ENCODE measurements at places on chromosomes 6 and 20.

DNA sequence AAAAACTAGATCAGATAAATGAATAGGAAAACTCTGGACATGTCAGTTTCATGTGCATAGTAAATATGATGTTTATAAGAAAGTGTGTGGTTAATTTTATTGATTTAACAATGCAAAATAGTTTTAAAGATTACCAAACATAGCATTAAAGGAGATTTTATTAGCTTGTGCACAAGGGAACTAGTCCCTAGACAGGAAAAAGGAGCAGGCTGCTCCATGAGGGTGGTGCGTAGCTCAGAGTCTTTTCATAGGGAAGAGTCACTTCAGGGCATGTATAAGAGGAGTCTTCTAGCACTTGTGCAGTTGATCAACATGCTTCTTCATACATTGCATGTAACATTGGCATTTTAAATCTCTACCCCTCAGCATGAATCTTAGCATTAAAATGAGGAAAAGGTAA, 835.8 kb downstream of the GRIK2 start:
- no peak for DNase-seq

DNA sequence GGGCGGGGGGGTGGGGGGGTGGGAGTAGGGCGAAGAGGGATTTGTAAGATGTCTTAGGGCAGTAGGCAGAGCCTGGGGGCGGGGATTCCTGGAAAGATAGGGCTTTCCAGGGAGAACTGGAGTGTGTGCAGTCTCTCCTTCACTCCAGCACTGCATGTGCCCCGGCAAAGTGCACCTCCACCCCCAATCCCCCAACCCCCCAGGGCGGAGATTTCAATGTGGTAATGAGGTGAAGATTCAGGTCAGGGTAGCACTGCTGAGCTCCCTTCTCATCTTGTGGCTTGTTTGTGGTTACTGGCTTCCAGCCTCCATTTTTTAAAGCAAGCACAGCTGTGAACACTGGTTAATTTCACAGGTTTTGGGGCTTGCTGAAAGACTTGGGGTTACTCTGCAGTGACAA, 5.9 kb downstream of the TMEM239 start:
- no peak for DNase-seq

GRCh38 chr6:155837474-155837873, 381.8 kb upstream of the NOX3 start:
- DNase-seq, result no peak

DNA sequence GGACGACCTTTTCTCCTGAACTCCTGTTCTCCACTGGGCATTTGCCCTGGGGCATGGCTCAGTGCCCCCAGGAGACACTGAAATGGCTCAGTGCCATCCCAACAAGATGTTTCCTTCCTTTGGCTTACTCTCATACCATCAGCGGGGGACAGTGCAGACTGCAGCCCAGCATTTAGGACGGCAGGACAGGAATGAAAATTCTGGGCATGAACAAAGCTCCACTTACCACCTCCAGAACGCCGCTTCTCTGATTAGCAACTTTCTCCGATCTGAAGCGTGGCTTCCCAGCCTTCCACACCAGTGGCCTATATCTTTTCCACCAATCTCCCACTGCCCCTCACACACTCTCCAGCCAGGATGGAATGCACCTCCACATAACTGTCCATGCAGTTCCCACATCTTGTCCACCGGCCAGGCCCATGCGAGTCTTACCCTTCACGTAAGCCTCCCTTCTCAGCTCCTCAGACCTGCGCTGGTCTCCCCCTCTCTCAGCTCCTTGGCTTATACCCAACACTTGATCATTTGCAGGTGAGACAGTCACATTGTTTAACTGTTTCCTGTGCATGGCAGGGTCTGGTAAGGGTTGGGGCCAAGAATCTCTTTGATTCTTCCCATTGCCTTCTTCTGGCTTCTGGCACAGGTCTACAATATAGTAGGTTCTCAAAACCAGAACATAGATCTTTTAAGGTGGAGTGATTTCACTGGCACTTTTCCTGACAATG, 114.5 kb downstream of the FYN start:
- no peak for DNase-seq

GRCh38 chr6:86756640-86757229, 180.6 kb upstream of the HTR1E start:
- no peak for DNase-seq

DNA sequence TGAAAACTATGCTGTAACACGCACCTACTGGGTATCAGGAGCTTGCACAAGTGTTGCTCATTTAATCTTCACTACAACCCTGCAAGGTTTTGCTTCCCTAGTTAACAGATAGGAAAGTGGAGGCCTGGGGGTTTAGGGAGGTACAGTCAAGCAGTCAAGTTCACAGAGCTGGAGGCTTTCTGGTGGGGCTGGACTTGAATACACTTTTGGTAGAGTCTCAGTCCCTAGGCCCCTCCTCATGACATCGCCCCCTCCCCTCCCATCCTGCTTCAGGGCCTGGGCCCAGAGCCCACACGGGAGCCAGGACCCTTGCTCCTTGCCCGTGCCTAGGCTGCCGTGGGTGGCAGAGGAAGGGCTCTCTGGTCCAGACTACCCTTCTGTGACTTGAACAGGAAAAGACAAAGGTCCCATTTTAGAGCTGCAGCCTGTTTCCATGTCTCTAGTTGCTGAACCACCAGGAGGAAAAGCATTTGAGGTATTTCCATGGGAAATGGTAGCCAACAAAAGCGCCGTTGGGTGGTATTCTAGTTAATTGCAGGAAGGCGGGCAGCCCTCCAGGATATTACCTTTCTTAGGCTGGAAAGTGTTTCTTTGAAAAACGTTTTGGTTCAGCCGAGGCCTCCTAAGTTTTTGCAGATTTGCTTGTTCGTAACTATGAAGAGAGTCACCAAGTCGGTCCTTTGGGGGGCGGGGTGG, 84.9 kb downstream of the CDC5L start:
- DNase-seq, result no peak

GRCh38 chr20:2473516-2473915, 2.9 kb upstream of the SNRPB start:
- no peak for DNase-seq

DNA sequence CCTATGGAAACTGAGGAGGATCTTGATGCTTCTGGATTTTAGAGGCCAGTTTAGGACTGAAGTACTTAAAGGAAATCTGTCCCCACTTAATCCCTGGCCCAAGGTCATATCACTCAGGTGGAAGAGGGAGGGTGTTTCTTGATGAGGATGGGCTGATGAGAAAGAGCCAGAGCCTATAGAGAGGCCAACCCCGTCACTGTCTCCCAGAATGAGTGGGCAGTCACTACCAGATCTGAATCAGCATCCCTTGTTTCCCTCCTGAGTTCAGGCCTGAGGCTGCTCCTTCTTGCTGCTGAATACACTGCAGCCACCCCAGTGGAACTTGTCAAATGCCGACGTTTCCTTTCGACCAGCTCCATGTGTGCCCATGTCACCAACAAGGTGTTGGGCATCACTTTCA, 14.8 kb downstream of the ARMC12 start:
- DNase-seq, result no peak

GRCh38 chr6:36155662-36156061, 25.3 kb downstream of the MAPK13 start:
- DNase-seq, result no peak

GRCh38 chr20:19813846-19814640, 56.0 kb downstream of the RIN2 start:
- DNase-seq, result no peak

- no peak for DNase-seq
Measured at GRCh38 chr6:56541741-56542360, 100.8 kb downstream of the DST start.

- DNase-seq, result peak; percentile 50
Measured at GRCh38 chr20:44069203-44070011, 117.6 kb downstream of the JPH2 start.

GRCh38 chr6:46056906-46057529, 41.4 kb upstream of the CLIC5 start:
- no peak for DNase-seq

DNA sequence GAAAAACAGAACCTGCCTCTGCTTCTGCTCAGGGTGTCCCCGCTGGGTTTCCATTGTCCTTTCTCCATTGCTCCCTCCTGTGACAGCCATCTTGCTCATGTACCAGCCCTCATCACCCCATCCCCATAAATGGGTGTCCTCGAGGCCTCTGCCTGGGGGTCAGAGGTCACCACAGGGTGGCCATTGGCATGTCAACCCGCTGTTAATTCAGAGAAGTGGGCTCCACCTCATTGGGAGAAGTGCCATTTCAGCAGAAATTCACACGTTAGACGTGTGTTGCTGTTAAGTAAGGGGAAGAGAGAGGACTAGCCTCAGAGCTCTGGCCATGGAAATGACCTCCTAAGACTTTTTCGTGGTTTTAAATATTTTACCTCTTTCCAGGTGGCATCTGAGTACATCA, 71.9 kb downstream of the PTPN1 start:
- DNase-seq, result no peak

DNA sequence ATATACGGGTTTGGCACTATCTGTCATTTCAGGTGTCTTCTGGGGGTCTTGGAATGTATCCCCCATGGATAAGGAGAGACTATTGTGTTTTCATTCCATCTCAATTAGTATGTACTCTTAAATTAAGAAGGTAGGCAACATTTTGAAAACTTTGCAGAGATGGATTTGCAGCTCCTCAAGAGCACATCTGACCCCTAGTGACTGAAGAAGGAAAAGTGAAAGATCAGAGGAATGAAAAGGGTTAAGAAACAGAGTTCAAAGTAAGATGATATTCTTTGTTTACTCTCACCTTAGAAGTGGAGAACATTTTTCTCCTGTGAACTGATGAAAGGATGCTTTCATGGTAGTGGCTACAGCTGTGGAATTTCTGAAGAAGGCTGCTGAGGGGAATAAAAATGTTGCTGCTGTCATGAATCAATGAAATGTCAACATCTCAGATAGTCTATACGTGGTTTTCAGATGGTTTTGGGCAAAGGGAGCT, 41.5 kb downstream of the SH3BGRL2 start:
- DNase-seq, result no peak

DNA sequence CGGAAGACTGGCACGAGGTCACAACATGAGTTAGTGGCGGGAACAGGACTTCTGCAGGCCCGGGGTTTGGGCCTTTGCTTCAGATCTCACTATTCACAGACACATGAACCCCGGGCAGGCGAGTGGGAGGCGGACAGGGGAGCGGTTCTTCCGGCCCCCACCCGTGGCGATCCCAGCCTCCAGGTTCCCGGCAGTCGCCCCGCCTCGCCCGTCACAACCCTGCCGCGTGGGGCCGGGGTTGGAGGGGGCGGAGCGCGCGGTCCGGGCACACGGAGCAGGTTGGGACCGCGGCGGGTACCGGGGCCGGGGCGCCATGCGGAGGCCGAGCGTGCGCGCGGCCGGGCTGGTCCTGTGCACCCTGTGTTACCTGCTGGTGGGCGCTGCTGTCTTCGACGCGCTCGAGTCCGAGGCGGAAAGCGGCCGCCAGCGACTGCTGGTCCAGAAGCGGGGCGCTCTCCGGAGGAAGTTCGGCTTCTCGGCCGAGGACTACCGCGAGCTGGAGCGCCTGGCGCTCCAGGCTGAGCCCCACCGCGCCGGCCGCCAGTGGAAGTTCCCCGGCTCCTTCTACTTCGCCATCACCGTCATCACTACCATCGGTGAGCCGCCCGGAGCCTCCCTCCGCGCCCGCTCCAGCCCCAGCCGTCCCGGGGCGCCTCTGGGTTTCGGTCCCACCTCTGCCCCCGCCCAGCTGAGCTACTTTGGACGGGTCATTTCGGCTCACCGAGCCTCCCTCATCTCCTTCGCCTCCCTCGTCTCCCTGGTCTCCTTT, at the start of gene KCNK15:
KCNK15 (plus strand) TSS at position 268 of the 769 bp plus-strand sequence; CDS start at position 314, 46 bp downstream.
- peak; percentile 43 for DNase-seq

DNA sequence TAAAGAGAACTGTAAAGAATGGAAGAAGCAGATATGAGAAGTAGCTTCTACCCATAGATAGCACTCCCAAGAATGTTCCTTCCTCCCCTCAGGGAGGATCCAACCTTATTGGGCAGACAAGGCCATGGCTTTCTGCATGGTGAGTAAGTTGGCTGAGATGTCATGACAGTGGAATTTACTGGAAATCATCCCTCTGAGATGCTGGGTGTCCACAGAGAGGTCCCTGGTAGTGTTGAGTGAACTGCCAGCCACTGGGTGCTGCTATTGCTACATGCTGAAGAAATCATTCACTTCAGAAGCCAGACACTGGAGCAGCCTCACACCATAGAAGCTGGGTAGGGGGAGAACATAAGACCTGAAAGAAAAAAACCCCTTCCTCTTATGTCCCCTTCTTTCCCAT, 46.4 kb upstream of the FERMT1 start:
- DNase-seq, result no peak

DNA sequence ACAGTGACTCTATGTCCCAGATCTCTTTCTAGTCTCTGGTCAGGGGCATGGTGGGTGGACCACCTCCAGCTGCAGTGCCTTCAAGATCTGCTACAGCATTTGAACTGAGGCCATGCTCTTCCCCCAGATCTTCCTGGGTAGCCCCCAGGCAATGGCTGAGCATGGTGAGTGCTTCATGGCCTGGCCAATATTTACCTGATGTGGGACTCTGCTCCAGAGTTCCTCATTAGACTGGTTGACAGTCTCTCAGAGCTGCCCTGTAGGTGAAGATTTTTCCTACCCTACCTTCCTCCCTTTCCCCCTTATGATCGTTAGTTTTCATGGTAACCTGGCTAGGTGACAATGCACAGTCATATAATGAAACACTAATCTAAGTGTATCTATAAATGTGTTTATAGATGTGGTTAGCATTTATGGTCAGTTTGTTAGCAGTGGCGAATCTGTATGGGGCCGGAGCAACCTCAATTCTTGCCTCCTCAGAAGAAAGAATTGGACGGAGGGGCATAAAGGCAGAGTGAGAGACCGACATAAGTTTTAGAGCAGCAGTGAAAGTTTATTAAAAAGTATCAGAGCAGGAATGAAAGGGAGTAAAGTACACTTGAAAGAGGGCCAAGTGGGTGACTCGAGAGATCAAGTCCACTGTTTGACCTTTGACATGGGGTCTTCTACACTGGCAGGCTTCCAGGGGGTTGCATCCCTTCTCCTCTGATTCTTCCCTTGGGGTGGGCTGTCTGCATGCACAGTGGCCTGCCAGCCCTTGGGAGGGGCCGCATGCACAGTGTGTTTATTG, 256.3 kb downstream of the CD83 start:
- DNase-seq, result no peak

DNA sequence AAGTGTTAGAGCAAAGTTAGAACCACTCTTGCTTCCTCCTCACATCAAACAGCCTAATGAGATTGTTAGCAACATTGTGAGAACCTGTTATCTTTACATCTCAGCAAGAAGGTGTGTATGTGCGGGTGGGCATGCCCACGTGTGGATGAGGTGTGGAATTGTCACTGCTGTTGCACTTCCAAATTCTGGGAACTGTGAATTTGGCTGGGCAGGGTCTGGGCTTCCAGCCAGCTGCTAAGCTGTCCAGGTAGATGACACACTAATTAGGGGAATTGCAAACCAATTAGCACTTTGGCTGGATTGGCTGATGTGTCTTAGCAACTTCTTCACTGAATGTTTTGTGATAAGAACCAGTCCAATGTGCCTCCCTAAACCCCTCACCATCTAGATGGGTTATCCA, 848.2 kb downstream of the DHX35 start:
- DNase-seq, result no peak

Measured in GM12891 (cell line).